ENCODE measurements at places on chromosomes 13 and 19. TPM values are rescaled to one million over a fixed set of nuclear protein-coding genes. Genes with fewer than 3 reads are reported as not detected.

Gene ZNF285
- total RNA-seq = not detected

GRCh38 chr13:77868717-77869116 is 49.9 kb downstream of the EDNRB start:
- DNase-seq = no peak

DNA sequence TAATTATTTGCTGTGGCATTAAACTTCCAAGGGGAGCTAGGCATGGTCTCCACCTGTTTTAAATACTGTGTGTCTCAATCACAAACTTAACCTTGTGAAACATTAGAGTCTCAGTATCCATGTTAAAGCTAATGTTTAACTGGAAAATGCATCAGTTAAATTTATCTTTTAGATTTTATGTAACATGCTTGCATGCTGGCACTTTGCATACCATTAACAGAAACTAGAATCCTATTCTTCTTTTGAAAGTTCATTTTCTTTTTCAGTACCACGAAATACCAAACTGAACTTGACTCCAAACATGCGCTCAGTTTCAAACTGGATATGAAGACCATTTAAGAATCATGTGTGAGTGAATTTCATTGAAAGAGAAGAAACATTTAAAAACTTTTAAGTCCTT is 328.9 kb upstream of the SLC10A2 start:
- no peak for DNase-seq

Gene C1QTNF9
- total RNA-seq = not detected

Gene IL12RB1
- 37.0 TPM for total RNA-seq

Gene CCDC97
- total RNA-seq = 30.4 TPM

GRCh38 chr13:99661791-99662190 is 160.5 kb downstream of the TM9SF2 start:
- no peak for DNase-seq

Gene ZNF274
- total RNA-seq = 19.4 TPM

GRCh38 chr13:76738616-76739015 is 147.6 kb downstream of the KCTD12 start:
- no peak for DNase-seq

- no peak for DNase-seq
Observed at GRCh38 chr13:37534676-37535075, 63.9 kb downstream of the POSTN start.

All from activated CD4-positive, alpha-beta T cell treated with anti-CD3 and anti-CD28 coated beads, Interleukin-2, amount 10 ng/mL, durations not matched to agents 24 days and 14 days (primary cell).